ENCODE measurements at places on chromosomes 7 and 10. TPM values are rescaled to one million over a fixed set of nuclear protein-coding genes. Genes with fewer than 3 reads are reported as not detected.

- DNase-seq: no peak
Measured at GRCh38 chr7:36265680-36266079, 112.6 kb downstream of the EEPD1 start.

- DNase-seq: no peak
Measured at GRCh38 chr7:114652041-114652440, 237.4 kb downstream of the FOXP2 start.

DNA sequence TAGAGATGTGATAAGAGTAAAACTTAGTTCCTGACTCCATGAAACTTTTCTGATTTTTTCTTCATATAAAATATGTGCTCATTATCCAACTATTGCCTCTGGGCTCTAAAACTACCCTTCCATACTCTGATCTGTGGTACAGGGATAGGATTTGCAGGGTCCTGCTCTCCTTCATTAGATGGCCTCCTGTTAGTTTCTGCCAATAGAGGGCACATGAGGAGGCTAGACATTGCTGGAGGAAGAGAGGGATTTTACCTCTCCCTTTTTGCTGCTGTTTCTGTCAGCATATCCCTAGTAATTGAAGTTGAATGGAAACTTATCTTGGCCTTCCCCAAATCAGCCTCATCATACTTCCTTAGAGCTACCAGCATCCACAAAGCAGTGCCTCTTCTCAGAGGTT is 269.4 kb downstream of the NXPH1 start:
- DNase-seq: no peak

- no peak for DNase-seq
Measured at GRCh38 chr7:158375034-158375433, 212.6 kb downstream of the PTPRN2 start.

- no peak for DNase-seq
Measured at GRCh38 chr7:137164251-137164650, 179.3 kb downstream of the PTN start.

GRCh38 chr10:27019827-27020226 is 80.5 kb downstream of the ANKRD26 start:
- DNase-seq: no peak

GRCh38 chr10:12916587-12916986 is 84.9 kb downstream of the CCDC3 start:
- DNase-seq: no peak

GRCh38 chr7:28473571-28474281 is 61.4 kb downstream of the CREB5 start:
- no peak for DNase-seq

DNA sequence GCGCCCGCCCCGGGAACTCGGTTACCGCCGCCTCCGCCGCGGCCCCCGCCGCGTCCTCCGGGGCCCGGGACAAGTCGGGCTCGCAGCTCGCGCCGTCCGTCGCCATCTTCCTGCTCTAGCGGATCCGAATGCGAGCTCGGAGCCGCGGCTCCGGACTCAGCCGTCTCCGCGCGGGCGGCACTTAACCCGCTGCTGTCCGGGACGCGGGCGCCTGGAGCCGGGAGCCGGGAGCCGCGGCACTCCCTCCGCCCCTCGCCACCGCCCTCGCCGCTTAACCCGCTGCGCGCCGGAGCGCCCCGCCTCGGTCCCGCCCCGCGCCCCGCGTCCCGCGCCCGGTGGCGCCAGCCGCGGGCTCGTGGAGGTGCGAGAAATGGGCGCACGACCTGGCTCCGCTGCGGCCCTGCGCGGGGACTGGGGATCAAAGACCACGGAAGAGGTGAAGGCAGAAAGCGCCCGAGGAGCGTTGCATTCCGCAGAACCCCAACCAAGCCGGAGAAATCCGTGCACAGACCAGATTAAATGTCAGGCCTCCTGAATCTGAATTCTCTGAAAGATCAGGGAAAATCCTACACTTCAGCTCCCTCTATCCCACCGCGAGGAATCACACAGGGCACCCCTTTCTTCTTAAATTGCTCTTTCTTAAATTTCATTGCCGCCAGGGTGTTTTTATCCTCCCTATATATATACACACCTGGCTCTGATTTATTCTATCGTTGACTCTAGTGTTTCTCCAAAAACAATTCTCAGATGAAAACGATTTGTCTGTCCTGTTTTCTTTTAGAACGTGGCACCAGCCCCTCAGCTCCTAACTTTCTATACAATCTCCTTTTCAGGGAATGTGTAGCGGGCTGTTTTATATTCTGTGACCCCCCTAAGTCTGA is at the start of gene CTTNBP2:
Gene CTTNBP2, minus strand, starts transcription at position 132 of the 881 bp plus-strand sequence. Its CDS starts 26 bp downstream, at position 106.
- DNase-seq: no peak

GRCh38 chr10:80504897-80505465 is 32.7 kb upstream of the SH2D4B start:
- no peak for DNase-seq

DNA sequence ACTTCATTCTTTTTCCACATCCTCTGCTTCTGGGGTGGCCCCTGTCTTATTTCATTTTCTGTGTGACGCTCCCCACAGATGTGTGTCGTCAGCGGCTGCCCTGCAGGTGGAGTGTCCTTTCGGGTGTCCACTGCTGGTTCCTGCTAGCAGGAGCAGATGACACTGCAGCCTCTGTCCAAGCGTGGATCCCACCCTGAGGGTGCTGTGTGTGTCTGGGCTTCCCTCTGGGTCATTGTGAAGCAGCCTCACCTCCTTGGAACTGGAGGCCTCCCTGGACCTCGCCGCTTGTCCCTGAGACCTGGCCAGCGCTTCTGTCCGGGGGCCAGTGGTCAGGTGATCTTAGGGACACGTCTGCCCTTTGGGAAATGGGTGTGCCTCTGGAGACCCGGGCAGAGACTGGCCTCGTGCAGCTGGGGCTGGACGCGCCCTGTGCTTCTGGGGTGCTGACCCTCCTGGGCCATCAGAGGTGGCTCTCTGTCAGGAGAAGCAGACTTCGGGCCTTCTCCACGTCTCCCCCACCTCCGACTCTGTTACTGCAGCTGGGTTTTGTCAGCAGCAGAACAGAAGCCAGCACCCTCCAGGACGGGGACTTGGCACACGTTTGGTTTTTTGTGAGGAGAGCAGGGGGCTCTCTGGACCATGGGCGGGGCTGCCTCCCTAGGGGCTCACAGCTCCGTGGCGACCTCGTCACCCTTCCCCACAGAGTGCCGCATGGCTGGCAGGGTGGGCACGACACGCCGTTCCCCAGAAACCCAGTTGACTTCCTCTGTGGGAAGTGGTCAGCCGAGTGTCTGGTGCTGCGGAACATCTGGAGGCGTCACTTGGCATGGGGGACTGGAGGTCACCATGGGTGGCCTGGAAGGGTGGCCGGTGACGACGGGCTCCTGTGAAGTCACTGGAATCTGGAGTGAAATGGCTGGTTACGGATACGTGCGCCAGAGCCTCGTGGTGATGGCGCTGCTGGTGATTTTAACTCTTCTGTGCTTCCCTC is 48.4 kb downstream of the INPP5A start:
- no peak for DNase-seq

GRCh38 chr10:122646511-122647382 is 52.9 kb downstream of the C10orf120 start:
- no peak for DNase-seq

GRCh38 chr7:130112662-130113425 is 42.5 kb downstream of the KLHDC10 start:
- DNase-seq: no peak

DNA sequence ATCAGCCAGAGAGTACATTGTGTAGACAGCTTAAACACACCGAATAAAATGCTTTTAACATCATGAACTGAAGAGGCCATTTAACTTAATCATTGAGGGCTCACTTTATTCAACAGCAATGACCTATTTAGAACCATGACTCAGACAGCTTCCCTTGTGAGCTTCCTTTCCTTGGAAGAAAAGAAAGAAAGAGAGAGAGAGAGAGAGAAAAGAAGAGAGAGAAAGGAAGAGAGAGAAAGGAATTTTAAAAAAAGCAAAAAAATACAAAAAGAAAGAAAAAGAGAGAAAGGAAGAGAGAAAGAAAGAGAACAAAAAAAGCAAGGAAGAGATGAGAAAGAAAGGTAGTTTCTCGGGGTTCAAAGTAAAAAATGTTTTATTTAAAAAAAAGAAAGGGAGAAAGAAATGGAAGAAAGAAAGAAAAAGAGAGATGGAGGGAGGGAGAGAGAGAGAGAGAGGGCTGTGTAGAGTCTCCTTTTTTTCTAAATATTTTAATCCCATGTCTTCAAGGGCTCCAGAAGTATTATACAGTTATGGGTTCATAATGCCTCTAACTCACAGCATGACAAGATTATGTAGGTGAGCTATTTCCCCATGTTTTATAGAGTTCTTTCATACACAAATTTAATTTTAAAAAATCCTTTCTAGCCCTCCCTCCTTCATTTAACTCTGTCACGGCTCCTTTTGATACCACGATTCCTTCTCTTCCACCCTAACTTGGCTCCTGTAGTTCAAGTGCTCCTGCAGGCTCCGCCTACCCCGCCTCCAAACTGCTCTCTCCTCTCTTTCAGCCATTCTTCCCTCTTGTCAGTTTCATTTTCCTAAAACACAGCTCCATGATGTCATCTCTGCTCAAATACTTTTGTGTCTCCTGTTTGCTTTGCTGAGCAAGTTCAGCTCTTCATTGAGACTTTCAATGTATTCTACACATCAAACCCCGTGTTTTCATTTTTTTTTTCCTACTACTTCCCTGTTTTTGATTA is 85.5 kb downstream of the PRTFDC1 start:
- DNase-seq: no peak

DNA sequence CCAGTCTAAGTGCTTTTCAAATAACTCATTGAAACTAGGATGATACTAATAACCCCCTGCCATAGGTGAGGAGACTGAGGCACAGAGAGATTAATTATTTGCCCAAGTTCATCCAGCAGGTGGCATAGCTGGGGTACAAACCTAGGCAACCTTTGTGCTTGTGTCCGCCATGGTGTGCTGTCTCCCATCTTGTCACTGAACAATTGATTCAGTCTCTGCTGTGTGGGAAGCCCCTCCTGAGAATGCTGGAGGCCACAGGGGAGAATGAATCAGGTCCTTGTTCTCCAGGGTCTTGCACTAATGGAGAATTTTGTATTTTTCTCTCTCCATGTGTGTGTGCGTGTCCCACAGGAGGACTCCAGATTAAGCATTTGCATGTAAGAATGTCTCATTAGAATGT is 15.8 kb upstream of the TMEM236 start:
- DNase-seq: no peak

DNA sequence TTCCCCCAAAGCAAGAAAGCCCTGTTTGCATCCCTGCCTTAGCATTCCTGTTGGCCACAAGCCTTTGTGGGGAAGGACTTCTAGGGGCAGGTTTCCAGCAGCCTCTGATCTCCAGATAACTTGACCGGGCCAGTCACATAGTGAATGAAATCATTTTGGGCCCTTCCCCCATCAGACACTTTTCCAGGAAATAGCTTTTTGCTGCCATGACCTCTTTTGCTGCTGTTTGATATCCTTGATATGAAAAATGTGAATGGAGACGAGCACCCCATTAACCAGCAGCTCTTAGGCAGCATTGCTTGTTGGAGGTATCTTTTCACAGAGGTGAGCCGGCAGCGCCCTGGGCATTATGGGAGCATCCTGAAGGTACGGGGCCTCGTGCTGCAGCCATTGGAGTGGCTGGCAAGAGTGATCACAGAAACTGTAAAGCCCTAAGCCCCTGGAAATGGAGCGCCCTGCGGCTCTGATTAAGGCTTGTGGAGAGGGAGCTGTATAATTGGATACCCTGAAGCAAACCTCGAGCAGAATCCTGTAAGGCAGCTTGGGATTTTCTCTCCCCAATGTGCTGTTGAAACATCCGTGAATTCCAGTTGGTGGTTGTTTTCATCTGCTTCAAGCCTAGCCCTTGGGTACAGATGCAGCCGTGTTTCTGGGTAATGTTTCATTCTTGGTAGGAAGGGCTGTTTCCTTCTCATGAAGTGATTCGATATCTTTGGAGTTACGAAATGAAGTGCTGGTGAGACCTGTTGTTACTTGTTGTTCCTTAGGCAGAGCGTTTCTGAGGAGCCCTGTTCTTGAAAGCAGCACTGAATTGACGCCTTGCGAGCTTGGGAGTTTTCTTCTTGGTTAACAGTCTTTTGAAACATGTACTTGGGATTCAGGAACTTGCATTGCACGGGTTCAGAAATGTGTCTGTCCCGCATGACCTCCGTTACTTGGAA is 179.0 kb downstream of the PTEN start:
- no peak for DNase-seq

- DNase-seq: no peak
Measured at GRCh38 chr7:46649876-46650275, 728.8 kb upstream of the IGFBP3 start.

GRCh38 chr10:30155401-30155800 is 96.0 kb upstream of the JCAD start:
- no peak for DNase-seq

- DNase-seq: no peak
Measured at GRCh38 chr10:70234668-70235447, 1.6 kb upstream of the PPA1 start.

DNA sequence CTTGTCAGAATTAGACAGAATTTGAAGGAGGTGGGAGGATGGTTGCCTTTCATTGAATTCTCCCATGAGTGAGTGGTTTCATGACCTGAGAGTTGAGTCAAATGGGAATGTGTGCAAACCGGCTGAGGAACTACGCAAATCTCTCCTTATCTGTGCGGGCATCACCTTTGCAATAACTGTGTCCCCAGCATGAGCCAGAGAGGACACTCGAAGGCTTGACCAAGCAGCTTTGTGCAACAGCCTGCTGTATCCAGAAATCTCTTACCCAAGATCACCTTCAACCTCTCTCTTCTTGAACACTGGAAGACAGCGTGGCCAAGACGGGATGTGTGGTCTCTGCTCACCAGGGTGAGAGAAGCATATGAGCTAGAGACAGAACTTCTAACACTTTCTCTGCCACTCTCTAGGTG is 93.8 kb upstream of the IKZF1 start:
- no peak for DNase-seq

DNA sequence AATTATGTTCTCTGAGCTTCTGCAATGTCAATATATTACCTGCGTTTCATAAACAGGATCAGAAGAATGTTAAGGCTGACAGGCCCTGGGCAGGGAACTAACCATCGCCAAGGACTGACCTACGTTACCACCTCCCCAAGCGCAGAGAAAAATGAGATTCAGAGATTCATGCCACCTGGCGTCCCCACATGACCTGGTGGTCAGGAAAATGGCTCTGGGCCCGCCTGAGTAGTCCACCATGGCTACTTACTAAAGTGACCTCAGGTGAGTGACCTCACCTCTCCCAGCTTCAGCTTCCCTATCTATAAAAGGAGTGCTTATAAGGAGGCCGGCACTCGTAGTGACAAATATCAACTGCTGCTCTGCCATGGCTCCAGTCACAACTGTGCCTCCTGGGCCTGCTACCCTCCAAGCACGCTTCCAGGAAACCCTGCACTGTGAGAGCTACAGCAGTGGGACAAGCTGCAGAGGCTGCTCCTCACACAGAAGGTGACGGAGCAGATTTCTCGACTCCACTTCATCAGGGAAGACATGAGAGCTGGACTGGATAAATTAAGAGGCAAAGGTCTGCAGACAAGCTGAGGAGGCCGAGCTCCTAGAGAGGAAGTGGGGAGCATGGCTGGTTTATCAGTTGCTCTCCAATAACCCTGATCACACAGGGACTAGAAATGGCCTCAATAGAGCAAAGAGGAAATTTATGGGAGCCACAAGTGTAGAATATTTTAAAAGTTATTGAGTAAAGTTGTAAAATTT is 103.0 kb downstream of the RNF216 start:
- no peak for DNase-seq

GRCh38 chr10:72812753-72813430 is 80.6 kb upstream of the OIT3 start:
- DNase-seq: no peak

ZNF25 gene
- 4.3 TPM for polyA plus RNA-seq

PTN gene
- polyA plus RNA-seq: not detected

SGCE gene
- polyA plus RNA-seq: 0.08 TPM

CCL24 gene
- polyA plus RNA-seq: not detected

CRPPA gene
- 0.21 TPM for polyA plus RNA-seq

GIMAP8 gene
- polyA plus RNA-seq: 56.5 TPM

PON2 gene
- polyA plus RNA-seq: 4.0 TPM

LIPJ gene
- not detected for polyA plus RNA-seq

ZNF679 gene
- not detected for polyA plus RNA-seq

NUTM2B gene
- polyA plus RNA-seq: 0.11 TPM

GAD2 gene
- polyA plus RNA-seq: not detected
